SIG-M5 (cell line): ENCODE measurements at places on chromosomes 1 and 21.

GRCh38 chr1:167484726-167485502 lies 33.4 kb downstream of the CD247 start:
- DNase-seq = no peak

DNA sequence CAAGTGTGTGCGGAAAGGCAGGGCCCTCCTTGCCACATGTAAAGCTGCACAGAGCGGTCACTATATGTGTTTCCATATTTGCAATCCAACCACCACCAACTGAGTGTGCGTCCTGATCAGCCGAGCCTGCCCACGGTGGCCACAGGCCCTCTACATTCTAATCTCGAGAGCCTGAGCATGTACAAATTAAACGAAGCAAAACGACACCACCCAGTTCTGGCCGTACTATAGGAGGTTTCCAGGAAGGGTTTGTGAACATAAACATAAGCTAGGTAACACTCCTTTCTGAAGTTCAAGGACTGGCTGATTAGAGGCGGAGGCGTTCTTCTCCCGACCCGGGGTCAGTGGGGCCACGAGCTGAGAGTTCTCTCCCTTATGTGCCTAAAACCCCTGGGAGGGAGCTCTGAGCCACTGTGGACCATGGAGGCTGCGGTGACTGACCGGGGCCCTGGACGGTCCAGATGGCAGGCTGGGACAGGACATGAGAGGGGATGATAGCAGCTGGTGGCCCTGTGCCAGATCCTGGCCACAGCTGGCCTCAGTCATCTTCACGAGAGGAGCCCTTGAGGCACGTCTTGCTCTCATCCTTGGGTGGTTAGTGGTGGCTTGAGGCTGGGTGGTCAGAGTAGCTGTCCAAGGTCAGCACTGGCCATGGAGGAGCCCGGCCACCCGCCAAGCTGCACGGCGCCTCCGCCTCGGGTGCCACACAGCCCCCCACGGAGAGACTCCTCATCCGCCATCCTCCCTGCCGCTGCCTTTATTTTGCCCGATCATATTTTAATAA lies 39.1 kb upstream of the TRAPPC10 start:
- no peak for DNase-seq

DNA sequence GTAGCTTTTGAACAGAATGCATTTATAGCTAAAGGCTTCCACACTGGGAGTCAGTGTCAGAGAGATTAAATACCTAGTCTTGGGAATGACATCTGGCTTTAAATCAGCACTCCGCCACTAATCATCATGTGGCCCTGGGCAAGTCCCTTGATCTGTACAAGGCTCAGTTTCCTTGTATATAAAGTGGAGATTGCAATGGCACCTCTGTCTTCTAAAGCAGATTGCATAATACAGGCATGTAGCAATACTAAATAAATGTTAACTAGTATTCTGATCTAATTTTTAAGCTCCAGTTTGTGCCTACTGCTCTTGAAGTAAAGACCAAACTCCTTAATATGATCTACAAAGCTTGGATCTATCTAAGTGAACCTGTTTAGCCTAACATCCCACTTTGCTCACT lies 249.4 kb downstream of the PLPP3 start:
- DNase-seq = no peak

GRCh38 chr21:35579520-35580293 lies 480.6 kb downstream of the SETD4 start:
- DNase-seq = no peak

GRCh38 chr21:40886931-40887330 lies 40.0 kb upstream of the DSCAM start:
- DNase-seq = no peak

DNA sequence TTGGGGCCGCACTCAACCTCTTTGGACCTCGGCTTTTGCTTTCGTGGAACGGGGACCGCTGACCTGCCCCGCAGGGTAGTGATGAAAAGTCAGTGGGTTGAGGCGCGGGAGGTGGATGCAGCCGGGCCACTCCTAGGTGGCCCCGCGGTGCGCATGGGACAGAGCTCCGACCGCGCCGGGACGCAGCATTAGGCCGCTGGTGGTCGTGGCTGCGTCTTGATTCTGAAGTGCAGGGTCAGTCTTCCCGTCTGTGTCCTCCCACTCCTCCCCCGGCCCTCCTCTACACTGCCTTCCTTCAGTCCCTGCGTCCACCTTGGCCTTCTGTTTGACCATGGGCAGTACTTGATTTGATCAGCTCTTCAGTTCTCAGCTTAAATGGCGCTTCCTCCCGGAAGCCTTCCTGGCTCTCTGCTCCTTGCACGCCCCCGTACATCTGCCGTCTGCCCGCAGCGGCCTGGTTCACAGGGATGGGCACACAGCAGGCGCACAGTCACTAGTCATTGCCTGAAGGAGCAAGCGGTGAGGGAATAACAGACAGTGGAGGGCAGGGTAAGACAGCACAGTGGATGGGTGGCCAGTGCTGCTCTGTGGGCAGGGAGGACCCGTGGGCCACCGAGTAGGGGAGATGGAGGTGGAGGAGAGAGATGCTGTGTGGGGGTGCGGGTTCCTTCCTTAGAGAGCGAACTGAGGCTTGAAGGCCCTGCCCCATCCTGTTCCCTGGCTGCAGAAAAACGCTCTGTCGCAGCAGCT lies 633 bp downstream of the THEMIS2 start:
- DNase-seq = no peak

DNA sequence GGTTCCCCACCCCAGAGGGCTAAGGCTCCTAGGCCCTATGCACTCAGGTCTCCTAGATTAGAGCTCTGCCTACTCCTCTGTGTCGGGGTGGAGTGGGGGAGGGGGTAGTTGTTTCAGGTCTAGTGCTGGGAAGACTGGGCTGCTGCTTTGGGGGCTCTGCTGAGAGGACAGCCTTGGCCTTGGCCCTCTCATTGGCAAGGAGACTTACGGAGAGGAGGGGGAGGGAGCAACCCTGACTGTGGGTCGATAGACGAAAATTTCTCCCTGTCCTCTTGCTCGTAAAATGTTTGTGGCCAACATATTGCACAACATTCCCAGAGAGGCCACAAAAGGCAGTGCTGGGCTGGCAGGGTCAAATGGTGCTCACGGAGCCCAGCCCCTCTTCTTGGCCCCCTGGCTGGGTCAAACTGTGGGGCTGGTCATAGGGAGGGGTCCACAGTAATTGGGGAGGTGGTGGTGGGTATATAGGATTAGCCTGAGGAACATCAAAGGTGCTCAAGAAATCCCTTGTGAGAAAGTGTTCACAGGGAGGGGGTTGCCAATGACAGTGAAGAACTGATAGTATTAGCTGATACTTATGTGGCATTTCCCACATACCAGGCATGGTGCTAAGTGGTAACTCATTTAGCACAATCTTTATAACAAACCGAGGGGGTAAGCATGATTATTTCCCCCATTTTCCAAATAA lies 8.5 kb upstream of the DMBX1 start:
- no peak for DNase-seq

- DNase-seq = no peak
These were observed 52.4 kb downstream of the UBR4 start for GRCh38 chr1:19157653-19158052.

GRCh38 chr1:103790172-103790571 lies 40.5 kb downstream of the AMY1C start:
- no peak for DNase-seq

GRCh38 chr1:9438431-9439073 lies 100.7 kb upstream of the SLC25A33 start:
- no peak for DNase-seq

DNA sequence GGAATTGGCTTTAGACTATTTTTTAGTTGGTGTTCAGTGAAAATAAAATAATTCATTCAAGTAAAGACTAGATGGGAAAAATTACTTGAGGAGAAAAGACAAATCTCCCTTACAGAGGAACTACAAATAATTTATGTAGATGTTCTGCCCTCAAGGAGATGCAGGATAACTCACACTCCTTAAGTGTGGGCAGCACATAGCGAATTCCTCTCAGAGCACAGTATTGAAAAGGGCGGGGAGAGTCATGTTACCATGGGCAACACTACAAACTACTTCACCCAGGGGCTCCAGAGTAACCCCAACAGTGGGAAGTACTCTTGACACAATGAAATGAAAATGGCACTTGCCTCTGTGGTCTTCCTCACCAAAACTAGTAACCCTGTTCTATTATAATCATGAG lies 20.6 kb upstream of the LAMC2 start:
- DNase-seq = no peak

- DNase-seq = no peak
These were observed 176.9 kb upstream of the ESRRG start for GRCh38 chr1:216900116-216900620.

- DNase-seq = no peak
These were observed 81.5 kb upstream of the ZP4 start for GRCh38 chr1:237972186-237972585.

DNA sequence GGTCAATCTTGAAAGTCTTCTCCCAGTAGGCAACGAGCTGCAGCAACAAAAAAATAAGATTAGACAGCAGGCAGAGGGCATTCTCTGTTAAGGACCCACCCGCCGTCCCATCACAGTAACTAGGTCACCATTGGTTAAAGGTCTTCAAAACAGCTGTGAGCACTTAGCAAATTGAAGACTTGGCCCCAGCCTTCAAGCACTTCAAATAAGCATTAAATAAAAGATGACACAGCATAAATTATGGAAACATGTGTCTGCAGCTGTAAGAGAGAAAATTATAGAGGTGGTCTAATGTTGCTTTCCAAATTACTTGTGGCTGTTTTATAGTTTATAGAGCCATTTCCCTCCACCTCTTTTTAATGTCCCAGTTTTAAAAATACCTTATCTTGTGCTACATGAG lies 61.2 kb downstream of the VANGL1 start:
- DNase-seq = no peak

GRCh38 chr1:192565946-192566345 lies 9.6 kb upstream of the RGS1 start:
- no peak for DNase-seq

- DNase-seq = no peak
These were observed 72.7 kb downstream of the HUNK start for GRCh38 chr21:31945546-31945945.

GRCh38 chr1:25216123-25216522 lies 16.2 kb downstream of the SYF2 start:
- DNase-seq = no peak

GRCh38 chr1:75099581-75099980 lies 34.6 kb upstream of the LHX8 start:
- no peak for DNase-seq

- no peak for DNase-seq
These were observed 26.7 kb downstream of the SLC2A1 start for GRCh38 chr1:42931911-42932422.

DNA sequence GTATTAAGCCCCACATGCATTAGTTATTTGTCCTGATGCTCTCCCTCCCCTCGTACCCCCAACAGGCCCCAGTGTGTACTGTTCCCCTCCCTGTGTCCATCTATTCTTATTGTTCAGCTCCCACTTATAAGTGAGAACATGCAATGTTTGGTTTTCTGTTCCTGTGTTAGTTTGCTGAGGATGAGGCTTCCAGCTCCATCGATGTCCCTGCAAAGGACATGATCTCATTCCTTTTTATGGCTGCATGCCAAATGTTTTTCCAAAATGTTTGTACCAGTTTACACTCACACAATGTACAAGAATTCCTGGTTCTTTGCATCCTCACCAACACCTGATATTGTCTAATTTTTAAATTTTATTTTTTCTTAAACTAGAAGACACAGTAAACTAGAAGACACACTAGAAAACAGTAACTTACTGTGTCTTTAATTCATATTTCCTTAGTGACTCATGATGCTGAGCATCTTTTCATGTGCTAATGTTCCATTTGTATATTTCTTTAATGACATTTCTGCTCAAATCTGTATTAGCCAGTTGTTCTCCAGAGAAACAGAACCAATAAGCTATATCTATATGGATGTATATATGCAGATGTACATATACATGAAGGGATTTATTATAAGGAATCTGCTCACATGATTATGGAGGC lies 19.4 kb upstream of the USP1 start:
- no peak for DNase-seq

DNA sequence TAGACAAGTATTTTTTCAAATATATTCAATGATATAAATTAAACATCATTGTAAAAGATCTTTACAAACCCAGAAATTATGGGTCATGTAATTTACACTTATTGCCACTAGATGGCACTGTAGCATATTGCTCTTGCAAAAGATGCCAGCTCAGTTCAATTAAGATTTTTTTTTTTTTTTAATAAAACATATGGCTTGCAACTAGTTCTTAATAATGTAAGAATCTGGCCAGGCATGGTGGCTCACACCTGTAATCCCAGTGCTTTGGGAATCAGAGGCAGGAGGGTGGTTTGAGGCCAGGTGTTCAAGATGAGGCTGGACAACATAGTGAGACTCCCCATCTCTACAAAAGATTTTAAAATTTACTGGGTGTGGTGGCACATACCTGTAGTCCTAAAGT lies 49.4 kb upstream of the DESI2 start:
- DNase-seq = no peak

DNA sequence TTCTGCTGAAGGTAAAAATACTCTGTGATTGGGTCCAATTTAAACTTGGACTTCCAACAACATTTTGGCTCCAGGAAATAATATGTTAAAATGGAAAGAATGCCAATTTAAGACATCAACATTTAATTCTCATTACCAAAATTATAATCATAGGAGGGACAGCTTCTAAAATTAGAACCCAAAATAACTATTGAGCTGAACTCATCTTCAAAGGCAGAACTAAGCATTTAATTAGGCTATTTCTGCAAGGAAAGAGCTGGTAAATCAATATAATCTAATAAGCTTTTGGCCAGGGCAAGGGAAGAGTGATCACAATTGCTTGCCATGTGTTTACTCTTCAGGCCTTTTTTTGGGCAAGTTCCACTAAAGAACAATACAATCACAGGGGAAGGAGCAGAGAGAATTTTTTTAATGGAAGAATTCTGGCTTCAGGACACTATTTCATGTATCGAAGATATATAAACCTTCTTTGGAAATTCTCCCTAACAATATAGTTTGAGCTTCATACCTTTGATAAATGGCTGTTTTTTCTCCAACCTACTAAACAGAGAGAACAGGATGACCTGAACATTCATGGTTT lies 133.1 kb upstream of the PTBP2 start:
- no peak for DNase-seq

DNA sequence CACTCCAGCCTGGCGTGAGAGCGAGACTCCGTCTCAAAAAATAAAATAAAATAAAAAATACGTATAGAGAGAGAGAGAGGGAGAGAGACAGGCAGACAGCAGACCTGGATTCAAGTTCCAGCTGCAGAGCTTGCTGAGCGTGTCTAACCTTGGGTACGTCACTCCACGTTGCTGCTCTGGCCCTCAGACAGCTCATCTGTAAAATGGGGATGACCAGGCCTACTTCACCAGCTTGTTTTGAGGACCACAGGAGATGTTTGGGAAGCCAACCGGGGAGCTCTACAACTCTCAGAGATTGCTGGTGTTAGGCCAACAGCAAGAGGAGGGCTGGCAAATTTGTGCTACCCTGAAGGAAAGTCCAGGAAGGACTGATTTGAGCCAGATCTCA lies 499 bp upstream of the TRAF5 start:
- DNase-seq = no peak

GRCh38 chr1:116835161-116835560 lies 74.6 kb upstream of the PTGFRN start:
- no peak for DNase-seq
